Large intestine (tissue), 12 donors: ENCODE measurements at places on chromosomes 11 and 22.

DNA sequence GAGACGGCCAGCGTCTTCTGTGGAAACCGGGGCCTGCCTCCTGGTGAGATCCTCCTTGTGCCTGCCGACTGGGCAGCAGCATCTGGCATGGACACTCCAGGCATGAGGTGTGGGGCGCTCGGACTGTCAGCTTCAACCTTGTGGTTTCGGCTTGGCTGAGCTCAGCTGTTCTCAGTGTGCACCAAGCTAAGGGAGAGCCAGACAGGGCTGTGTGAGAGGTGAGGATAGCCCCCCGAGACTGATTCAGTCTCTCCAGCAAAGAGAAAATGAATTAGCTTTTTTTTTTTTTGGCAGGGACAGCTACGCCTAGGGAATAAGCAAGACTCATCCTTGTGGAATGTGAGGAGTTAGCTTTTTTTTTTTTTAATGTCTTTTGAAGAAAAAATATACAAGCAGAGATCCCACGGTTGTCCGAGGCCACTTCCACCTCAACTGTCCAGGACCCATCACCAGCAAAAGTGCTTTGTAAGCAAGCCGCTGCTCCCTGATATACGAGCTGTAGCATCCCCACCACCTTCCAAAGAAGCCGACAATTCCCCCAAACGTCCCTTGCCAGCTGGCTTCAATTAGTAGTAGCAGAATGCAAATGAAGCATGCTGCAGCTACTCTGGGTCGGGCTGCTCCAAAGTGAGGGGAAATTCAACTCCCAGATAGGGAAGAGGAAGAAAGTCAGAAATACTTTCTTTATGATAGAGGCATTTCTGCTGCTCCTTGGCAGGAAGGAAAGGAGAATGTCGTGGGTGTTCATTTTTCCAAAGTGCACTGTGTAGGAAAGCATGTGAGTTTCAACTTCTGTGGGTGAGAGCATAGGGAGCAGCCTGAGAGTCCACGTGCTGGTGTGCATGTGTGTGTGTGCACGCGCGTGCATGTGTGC is 9.7 kb upstream of the THY1 start:
- H3K4me3 ChIP-seq: no peak overlapping the region
- H3K27me3 ChIP-seq: peaks cover 10% of the 10 kb centered on the region
- no peak for DNase-seq
- H3K4me1 ChIP-seq: no peaks in the 10 kb centered on the region
- H3K36me3 ChIP-seq: no peaks in the 10 kb centered on the region

DNA sequence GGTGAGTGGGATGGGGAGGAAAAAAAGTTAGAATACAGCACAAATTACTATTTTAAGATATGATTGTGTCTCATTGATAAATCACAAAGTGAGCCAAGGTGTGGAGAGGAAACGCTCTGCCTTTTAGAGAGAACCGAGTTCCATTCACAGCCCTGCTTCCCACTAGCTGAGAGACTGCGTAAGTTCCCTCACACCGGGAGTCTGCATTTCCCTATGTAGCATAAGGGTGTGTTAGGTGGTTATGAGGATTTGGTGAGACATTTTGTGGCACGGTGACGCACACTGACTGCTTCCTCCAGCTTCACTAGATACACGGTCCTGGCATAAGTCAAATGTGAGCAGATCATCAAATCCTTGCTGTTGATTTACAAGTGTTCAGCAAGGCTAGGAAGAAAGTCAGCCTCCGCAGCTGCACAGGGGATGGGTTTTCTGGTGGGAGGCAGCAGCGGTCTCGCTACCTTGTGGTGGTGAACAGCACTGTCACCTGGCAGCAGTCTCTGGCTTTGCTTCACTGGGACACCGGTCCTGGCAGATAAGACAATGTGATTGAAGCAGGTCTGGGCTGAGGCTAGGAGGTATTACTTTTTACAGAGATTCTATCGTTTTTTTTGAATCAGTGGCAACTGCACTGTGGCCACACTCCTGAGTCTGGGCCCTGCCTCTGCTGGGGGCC is 312.2 kb upstream of the B3GAT1 start:
- H3K27me3 ChIP-seq: no peaks in the 10 kb centered on the region
- no peak for DNase-seq
- peaks cover 8% of the 10 kb centered on the region for H3K4me1 ChIP-seq
- H3K36me3 ChIP-seq: no peaks in the 10 kb centered on the region
- no peak overlapping the region for H3K4me3 ChIP-seq

GRCh38 chr11:66142370-66143263 is 72.5 kb downstream of the PACS1 start:
- H3K27me3 ChIP-seq: no peaks in the 10 kb centered on the region
- no peaks in the 10 kb centered on the region for H3K36me3 ChIP-seq
- H3K4me1 ChIP-seq: no peaks in the 10 kb centered on the region
- DNase-seq: no peak

DNA sequence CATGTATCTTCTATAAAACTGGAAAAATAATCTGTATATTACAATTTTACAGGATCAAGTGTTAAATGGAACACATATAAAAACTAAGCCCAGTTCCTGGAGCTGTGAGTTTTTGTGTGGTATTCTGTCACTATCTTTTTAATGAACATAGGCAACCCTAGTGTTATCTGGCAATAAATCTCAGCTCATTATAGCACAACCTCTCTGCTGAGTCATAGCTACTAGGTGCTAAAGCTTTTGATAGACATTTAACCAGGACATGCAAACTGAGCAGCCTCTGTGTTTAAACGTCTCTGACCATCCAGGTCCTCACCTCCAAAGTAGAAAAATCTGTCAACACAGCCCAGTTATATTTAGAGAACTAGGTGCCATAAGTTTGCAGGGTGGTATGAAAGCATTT is 91.0 kb upstream of the CARD18 start:
- no peak overlapping the region for H3K4me3 ChIP-seq
- H3K4me1 ChIP-seq: peaks cover 5% of the 10 kb centered on the region
- no peaks in the 10 kb centered on the region for H3K27me3 ChIP-seq
- DNase-seq: peak; percentile 4
- no peaks in the 10 kb centered on the region for H3K36me3 ChIP-seq

DNA sequence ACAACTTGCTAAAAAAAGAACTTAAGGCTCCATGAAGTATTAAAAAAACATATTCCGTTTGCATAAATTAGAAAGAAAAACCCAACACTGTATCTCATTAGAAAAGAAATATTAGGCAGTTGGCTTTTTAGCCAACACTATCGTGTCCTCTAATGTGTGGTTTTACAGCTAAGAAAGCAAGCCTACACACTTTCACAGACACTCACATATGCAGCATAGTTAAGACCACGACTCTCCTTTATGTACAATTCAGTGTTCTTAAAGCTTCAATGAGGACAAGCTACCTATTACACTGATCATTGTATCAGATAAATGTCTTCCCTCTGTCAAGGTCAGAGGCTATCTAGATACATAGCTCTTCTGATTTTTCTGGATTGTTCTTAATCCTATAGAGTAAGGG is 80.1 kb downstream of the PICALM start:
- no peak overlapping the region for H3K4me3 ChIP-seq
- no peaks in the 10 kb centered on the region for H3K4me1 ChIP-seq
- DNase-seq: no peak
- H3K36me3 ChIP-seq: peaks cover 28% of the 10 kb centered on the region

GRCh38 chr11:121134741-121135312 is 33.8 kb downstream of the TECTA start:
- H3K4me3 ChIP-seq: no peak overlapping the region
- H3K27me3 ChIP-seq: no peaks in the 10 kb centered on the region
- DNase-seq: no peak
- H3K27ac ChIP-seq: no peak overlapping the region
- H3K36me3 ChIP-seq: no peaks in the 10 kb centered on the region

DNA sequence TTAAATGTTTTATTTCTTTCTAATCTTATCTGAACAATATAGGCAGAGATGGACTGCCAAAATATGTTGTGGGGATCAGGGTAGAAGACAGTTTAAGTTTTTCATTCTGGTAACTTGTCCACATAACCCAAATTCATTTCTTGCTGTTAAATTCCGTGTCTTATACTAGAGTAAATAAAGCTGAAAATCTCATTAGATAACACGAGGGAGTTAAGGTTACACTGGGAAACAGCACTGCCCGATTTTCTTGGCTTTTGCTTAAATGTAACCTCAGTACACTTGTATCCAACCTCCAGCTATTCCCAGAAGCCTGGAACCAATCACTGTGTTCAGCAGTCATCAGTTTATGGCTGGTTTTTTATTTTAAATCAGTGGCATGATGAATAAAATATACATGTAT is 48.2 kb downstream of the MICAL3 start:
- no peak overlapping the region for H3K4me3 ChIP-seq
- no peak overlapping the region for H3K27ac ChIP-seq
- DNase-seq: no peak
- H3K36me3 ChIP-seq: peaks cover 6% of the 10 kb centered on the region

DNA sequence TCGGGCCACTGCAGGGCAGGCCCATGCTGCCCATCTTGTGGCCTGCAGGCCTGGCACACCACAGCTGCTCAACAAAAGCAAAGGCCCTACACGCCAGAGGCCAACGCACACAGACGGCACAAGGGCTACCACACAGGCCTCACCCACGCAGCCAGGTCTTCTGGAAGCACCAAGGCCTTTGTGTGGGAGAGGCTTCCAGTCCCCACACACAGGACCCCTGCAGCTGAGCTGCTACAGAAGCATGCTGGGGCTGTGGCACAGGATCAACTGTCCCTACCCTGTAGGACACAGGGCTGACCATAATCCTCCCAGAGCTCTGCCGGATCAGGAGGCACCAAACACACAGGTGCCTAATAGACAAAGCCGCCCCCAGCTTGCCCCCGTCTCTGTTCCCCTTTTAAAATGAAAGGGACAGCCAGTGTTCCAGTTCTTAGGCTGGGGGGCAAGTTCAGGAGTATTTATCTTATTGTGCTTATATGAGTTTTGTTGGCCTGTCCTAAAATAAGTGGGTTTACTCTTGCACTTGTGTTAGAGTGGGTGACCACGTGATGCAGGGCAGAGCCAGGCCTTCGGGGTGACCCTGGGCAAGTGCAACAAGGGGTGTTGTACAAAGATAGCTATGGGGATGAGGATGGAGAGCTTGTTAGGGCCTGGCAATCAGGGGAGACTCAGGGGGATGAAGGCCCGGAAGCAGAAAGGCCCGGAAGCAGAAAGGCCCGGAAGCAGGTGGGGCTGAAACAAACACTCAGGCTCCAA is 5.4 kb downstream of the TTLL12 start:
- no peak overlapping the region for H3K4me3 ChIP-seq
- no peak for DNase-seq
- no peaks in the 10 kb centered on the region for H3K27me3 ChIP-seq
- H3K36me3 ChIP-seq: peaks cover 53% of the 10 kb centered on the region
- peaks cover 14% of the 10 kb centered on the region for H3K4me1 ChIP-seq
- no peak overlapping the region for H3K27ac ChIP-seq

DNA sequence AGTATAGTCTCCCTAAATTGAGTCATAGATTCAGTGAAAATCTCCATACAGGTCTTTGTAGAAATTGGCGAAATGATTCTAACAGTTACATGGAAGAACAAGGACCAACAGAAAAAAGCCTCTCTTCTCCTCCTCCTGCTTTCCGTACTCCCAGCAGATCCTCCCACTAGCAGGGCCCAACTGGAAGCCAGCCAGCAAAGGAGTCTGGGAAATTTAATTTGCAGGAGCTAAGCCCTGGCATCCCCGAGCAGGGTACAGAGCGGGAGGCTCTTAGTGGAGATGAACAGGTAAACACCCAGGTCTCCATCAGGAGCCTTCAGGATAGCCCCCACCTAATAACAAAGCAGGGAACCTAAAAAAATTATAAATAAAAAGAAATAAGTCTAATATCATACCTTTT is 1473.8 kb downstream of the TBC1D22A start:
- no peak overlapping the region for H3K27ac ChIP-seq
- H3K36me3 ChIP-seq: no peaks in the 10 kb centered on the region
- no peaks in the 10 kb centered on the region for H3K4me1 ChIP-seq
- no peak for DNase-seq
- peaks cover 3% of the 10 kb centered on the region for H3K27me3 ChIP-seq

DNA sequence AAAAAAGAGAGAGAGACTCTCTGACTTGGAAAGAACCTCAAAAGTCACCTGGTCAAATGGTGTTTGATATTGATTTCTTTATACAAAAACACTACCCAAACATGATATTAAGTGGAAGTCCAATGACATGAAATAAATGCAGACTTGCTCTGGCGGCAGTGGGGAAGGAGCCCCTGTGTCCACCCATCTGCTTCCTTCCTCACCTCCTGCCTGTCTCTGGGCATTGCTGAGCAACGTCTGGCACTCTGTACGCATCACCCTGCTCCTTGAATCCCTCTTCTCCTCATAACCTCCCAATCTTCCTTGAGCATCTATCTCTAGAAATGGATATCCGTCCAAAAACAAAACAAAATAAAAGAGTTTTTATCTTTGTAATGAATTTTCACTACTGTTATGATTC is 39.9 kb upstream of the GRAMD1B start:
- peaks cover 11% of the 10 kb centered on the region for H3K27me3 ChIP-seq
- DNase-seq: no peak
- no peak overlapping the region for H3K27ac ChIP-seq
- H3K4me1 ChIP-seq: no peaks in the 10 kb centered on the region
- no peak overlapping the region for H3K4me3 ChIP-seq
- no peaks in the 10 kb centered on the region for H3K36me3 ChIP-seq

DNA sequence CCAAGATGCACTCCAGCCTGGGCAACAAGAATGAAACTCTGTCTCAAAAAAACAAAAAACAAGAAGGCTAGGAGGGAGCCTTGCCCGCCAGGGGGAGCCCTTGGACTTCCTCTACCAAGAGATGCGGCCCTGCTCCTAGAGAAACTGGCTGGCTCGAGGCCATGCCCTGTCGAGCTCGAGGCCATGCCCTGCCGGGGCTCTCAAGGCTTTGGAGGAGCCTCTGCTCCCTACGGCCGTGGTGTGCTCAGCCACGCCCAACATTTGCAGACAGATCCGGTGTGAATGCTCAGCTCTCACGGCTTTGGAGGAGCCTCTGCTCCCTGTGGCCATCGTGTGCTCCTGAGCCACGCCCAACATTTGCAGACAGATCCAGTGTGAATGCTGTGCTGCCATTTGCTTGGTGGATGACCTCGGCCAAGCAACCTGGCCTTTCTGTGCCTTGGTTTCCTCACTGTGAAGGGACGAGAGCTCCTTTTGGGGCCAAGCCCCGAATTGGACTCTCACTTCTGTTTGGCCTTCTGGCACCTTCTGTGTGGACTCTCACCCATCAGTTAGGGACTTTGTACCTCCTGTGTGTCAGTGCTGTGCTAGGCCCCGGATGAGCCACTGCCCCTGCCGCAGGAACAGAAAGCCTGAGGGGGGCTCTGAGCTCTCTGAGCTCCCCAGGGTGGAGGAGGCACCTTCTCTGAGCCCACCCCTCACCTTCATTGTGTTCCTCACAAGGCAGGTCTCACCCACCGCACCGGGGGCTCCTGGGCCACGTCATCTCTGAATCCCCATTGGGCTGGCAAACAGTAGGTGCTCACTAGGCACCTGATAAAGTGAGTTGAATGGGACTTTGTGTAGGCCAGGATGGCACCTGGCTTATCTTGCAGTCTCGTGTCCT is 14.1 kb downstream of the C11orf24 start:
- H3K4me1 ChIP-seq: peaks cover 16% of the 10 kb centered on the region
- peak; percentile 84 for DNase-seq
- H3K27ac ChIP-seq: no peak overlapping the region
- peaks cover 29% of the 10 kb centered on the region for H3K36me3 ChIP-seq
- no peak overlapping the region for H3K4me3 ChIP-seq
